ENCODE measurements at places on chromosomes 2 and 18. TPM values are rescaled to one million over a fixed set of nuclear protein-coding genes. Genes with fewer than 3 reads are reported as not detected.

The MCM6 gene
- total RNA-seq: 16.4 TPM

The CDKL4 gene
- total RNA-seq: 0.28 TPM

The CCDC141 gene
- total RNA-seq: 0.28 TPM

The TUBB8B gene
- not detected for total RNA-seq

The CRYBA2 gene
- not detected for total RNA-seq

The FAM124B gene
- total RNA-seq: 0.36 TPM

The ST8SIA5 gene
- total RNA-seq: not detected

The AFG3L2 gene
- total RNA-seq: 43.1 TPM

The BOD1L2 gene
- not detected for total RNA-seq

The RAX gene
- not detected for total RNA-seq

The ALPI gene
- total RNA-seq: not detected

The APLF gene
- total RNA-seq: 4.2 TPM

The PNO1 gene
- 10.8 TPM for total RNA-seq

The CD207 gene
- not detected for total RNA-seq

The HOXD11 gene
- total RNA-seq: not detected

The KCNIP3 gene
- total RNA-seq: 0.96 TPM

The DPYSL5 gene
- not detected for total RNA-seq

The RUFY4 gene
- total RNA-seq: 0.12 TPM

The HK2 gene
- total RNA-seq: 37.4 TPM

The CXXC1 gene
- 31.4 TPM for total RNA-seq

The PSTPIP2 gene
- 4.7 TPM for total RNA-seq

The ZSWIM2 gene
- total RNA-seq: not detected

The PLGLB1 gene
- 0.64 TPM for total RNA-seq

The SERPINB8 gene
- total RNA-seq: 44.0 TPM

The LBX2 gene
- 0.32 TPM for total RNA-seq

The ANKRD30B gene
- not detected for total RNA-seq

The ALPP gene
- total RNA-seq: not detected

The ASPRV1 gene
- 0.16 TPM for total RNA-seq

The SIX3 gene
- not detected for total RNA-seq

The TOGARAM2 gene
- total RNA-seq: 0.16 TPM

The PDE11A gene
- total RNA-seq: not detected

The COLEC11 gene
- not detected for total RNA-seq

The NTSR2 gene
- total RNA-seq: not detected

The PTPRN gene
- total RNA-seq: not detected

The MXD1 gene
- total RNA-seq: 155 TPM

The CXCR1 gene
- total RNA-seq: 0.72 TPM

Data from esophagus mucosa (tissue), 1 donor.